ENCODE measurements at places on chromosomes 7 and 10.
A peak's percentile ranks its signal among the peaks of the same experiment; 100 is the strongest.

- peak; percentile 87 for DNase-seq
These were observed 303.3 kb downstream of the GPR37 start for GRCh38 chr7:124462249-124462648.

DNA sequence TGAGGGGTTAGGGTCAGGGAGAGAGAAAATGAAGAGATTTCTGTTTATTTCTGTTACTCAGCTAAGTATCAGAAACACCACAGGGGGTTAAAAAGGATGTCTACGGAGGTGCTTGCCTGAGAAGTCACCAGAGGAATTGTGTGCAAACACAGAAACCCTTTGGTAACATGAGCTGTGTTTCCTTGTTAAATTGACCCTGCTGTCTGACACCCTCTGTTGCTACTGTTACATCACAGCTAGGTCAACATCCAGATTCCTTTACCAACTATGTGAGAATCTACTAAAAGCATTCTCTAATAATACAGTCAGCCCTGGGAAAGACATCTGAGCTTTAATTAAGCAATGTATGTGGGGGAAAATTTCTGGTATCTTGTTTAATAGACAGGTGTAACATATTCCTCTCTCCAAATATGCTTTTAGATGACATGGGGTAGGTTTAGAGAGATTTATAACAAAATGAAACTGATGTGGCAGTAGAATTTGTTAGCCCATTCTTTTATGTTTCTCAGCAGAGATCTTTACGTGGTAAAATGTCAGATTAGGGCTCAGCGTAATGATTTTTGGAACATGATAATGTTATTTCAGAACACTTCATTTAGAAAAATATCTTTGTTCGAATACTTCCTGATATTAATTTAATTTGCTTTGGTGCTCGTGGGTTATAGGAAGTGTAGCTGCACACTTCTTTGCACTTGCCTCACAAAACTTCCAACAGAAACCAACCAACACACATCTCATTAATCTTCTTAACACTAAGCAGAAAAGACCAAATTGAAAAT, 168.0 kb upstream of the AHR start:
- DNase-seq: peak; percentile 85

GRCh38 chr7:44240983-44241510, 40.3 kb downstream of the YKT6 start:
- peak; percentile 79 for DNase-seq

GRCh38 chr7:151251328-151251688, 2.8 kb upstream of the SMARCD3 start:
- no peak for DNase-seq

DNA sequence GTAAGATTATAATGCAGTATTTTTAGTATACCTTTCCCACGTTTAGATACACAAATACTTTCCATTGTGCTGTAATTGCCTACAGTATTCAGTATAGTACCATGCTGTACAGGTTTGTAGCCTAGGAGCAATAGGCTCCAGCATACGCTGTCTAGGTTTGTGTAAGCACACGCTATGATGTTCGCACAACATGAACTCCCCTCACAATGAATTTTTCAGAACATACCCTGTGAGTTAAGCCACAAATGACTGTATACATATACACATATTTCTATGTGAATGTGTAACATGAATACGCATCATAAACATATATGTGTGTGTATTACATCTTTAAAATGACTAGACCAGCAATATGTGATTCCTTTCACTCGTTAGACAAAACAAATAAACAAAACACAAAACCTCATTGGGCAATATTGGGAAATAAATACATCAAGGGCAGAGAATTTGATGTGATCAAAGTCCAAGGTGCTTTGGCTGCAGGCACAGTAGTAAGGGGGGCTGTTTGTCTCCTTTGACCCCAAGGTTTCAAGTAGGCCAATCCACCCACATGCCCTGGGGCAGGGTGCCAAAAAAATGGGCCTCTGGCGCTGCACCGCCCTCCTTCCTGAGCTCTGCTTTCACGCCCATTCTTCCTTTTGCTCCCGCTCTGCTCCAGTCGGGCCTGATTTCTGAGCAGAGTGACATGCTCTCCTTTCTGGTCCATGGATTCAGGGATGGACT, 33.9 kb downstream of the CHN2 start:
- DNase-seq: no peak

- no peak for DNase-seq
These were observed 7.6 kb downstream of the ARHGAP12 start for GRCh38 chr10:31921031-31921430.

DNA sequence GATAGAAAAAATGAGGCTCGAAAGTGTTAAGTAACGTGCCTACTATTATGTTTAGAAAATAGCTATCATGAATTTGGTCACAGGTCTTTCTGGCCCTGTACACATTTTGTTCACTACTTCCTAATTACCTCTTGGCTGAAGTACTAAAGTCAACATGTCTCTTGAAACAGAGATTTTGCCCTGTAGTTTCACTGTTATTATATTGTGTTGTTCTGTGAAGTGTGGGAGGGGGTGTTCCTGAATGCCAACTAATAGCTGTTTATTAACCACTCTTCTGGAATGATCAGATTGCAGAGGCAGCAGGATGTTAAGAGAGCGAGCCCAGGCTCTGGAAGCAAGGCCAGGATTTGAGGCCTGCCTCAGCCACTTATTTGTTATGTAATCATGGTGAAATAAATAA, 72.1 kb downstream of the RNF133 start:
- DNase-seq: no peak

- peak; percentile 91 for DNase-seq
These were observed 458.5 kb downstream of the KCNMA1 start for GRCh38 chr10:77179015-77179695.

DNA sequence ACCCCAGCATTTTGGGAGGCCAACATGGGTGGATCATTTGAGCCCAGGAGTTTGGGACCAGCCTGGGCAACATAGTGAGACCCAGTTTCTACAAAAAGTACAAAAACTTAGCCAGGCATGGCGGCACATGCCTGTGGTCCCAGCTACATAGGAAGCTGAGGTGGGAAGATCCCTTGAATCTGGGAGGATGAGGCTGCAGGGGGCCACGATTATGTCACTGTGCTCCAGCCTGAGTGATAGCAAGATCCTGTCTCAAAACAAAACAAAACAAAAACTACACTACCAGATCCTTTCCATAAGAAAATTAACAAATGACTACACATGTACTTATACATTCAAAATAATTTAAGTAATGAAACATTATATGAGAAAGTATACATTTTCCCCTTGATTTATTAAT, 116.4 kb upstream of the KLF6 start:
- no peak for DNase-seq

DNA sequence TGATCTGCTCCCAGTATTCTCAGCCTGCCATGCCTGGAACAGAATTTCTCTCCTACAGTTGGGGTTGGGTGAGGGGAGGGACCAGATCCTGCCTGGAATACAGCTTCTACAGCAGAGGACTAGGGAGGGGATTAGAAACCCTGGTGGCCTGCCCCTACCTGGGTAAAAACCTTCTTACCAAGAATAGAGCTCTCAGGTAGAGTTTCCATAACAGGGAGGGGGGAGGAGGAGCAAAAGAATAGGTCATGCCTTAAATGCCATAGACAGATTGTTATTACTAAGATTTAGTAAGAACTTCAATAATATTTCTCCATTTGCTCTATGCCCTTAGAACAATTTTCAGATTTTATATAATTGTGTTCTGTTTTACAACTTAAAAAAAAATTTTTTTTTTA, 33.5 kb upstream of the TSPAN33 start:
- DNase-seq: no peak

DNA sequence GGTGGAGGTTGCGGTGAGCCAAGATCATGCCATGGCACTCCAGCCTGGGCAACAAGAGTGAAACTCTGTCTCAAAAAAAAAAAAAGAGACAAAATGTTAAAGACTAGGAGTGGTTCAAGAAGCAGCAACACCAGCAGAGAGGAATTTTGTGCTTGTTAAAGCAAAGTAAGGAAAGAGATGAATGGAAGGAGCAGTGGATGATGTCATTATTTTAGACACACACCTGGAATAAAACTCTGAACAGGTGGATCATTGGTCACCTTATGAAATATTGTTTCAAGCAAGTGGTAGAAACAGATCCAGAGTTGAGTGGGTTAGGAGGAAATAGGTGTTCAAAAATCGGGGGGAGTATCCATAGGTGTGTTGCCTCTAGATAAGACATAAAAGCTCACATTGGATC, 129.7 kb upstream of the FRMD4A start:
- no peak for DNase-seq

DNA sequence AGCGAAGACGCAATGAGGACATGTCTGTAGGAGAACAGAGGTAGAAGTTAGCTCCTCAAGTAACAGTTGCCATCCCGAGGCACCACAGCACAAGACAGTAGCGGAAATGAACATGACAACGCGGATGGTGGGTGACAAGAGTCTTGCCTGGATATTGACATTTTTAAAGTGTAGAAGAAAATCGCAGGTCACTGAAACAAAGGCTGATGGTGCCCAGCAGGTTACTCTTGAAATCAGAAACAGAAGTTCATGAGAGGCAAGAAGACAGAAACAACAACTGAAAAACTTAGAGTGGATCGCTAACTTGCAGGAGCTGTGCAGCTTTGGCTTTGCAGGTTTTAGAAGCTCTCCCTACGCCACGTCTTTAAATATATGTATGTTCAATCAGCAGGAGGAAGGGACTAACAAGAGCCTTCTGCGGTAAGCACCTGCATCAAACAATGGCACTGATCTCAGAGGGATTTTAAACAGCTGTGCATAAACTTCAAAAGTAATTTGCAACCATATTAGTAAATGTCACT, 1.8 kb downstream of the PRKCQ start:
- no peak for DNase-seq

- no peak for DNase-seq
These were observed 86.4 kb upstream of the JAZF1 start for GRCh38 chr7:28267012-28267411.

- DNase-seq: no peak
These were observed 30.6 kb upstream of the FIGNL1 start for GRCh38 chr7:50480797-50481196.

GRCh38 chr7:93115796-93116195, 2.0 kb downstream of the SAMD9 start:
- DNase-seq: peak; percentile 56

GRCh38 chr10:31123946-31124345, 92.3 kb upstream of the ZNF438 start:
- DNase-seq: no peak

DNA sequence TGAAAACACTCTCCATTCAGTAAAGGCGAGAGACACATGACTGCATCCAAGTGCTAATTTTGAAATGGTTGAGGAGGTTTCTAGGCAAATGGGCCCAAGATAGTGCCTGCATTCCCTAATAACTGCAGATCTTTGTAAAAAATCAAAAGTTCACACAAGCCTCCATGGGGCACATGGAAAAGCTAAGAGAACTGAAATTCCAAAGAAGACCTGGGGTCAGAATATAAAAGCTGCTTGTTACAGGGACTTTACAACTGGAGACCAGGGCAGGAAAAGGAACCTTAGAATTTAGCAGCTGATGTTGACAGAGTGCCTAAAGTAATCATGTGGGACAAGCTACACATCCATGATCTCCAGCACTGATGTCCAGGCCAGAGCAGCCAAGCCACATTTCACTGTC, 10.0 kb upstream of the ABI1 start:
- DNase-seq: no peak

- DNase-seq: no peak
These were observed 151.1 kb downstream of the DGKB start for GRCh38 chr7:14751461-14751860.

GRCh38 chr7:13031468-13031867, 344.0 kb downstream of the ARL4A start:
- no peak for DNase-seq

GRCh38 chr7:158596745-158597144, 9.1 kb upstream of the PTPRN2 start:
- no peak for DNase-seq

DNA sequence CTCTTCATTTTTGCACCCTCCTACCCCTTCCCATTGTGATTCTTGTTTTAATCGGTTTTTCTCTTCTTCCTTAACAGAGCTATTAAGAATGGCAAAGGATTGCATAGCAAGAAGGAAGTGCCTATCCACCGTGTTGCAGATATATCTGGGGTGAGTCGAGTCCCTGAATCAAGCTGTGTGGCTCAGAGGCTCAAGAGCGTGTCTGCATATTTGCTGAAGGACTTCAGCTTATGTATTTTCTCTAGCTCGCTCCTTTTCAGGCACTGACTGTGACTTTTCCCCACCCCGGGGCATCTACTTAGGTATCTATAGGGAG, 126.6 kb downstream of the LRRC4 start:
- peak; percentile 26 for DNase-seq

DNA sequence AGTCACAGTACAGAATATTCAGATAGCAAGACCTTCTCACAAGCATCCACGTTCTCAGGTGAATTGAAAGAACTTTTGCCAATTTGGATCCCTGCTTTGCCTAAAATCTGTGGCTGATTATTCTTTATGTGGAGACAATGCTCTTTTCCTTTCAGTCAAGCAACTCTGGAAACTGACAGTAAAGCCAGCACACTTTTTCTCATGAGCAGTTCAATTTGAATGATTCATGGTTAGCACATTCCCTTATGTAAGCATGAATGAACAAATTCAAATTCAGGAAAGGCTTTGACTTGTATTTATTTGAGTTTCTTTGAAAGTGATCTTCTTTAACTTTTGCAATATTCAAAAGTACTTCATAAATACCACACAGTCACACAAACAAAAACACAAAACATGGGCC, 57.6 kb downstream of the MEOX2 start:
- DNase-seq: no peak

DNA sequence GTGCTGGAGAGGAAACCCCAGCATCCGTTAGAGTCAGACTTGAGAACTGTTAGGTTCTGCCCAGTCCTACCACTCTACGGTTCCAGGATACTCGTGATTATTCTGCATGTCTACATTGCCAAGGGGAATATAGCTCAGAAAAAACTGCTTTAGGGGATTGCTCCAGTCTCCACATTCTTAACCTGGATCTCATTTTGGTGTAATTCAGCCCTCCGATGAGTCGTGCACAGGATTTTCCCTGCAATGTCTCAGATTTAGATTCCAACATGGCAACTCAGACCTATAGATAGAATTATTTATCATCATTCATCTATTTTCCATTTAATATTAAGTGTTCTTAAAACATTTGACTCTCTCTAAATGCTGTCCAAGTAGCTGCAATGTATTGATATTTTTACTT, 121.1 kb upstream of the ZEB1 start:
- DNase-seq: peak; percentile 18

GRCh38 chr10:47042780-47043750, 131.8 kb downstream of the PTPN20 start:
- DNase-seq: no peak

DNA sequence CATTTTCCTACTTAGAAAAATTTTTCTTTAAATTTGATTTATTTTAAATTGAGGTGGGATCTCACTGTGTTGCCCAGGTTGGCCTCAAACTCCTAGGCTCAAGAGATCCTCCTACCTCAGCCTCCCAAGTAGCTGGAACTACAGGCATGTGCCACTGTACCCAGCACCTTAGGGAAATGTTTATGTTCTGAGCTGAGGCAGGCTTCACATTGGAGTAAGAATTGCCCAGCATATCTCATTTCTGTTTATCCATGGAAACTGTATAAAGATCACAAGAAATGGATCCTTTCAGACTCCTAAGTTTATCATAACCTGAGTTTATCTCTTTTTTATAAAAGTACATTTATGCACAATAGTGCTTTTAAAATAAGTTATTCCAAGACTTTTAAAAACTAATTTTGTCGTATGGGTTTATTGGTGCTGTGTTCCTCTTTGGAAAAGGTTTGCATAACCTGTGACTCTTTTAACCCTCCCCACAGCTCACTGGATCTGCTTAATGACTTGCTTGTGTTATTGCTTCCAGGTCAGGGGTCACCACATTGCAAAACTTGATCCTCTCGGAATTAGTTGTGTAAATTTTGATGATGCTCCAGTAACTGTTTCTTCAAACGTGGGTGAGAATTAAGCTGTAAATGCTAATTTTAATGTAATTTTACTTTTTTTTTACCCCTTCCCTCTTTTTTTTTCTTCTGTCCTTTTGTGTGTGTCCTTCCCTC, 40.7 kb downstream of the OGDH start:
- DNase-seq: no peak

Data from AG10803 (cell line).